Choroid plexus epithelial cell (primary cell): ENCODE measurements at places on chromosomes 12 and 14.
A peak's percentile ranks its signal among the peaks of the same experiment; 100 is the strongest.

GRCh38 chr12:46266382-46266791 is 2.5 kb downstream of the SLC38A1 start:
- DNase-seq: peak; percentile 70

DNA sequence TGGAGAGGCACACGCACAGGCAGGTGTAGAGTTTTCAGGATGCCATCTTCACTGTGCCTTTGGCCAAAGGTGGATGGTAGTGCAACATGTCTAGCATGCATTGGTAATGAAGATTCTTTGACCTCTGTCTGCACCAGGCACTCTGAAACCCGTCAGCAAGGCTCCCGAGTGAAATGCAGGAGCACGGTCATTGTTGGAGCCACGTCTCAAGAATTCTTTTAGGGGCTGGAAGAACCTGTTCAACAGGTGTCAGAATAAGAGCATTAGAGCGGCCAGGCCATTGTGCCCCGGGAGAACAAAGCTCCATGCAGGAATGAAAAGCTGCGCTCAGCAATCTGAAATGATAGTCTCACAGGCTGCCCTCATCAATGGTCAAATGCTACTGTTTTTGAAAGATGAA is 40.2 kb upstream of the DICER1 start:
- DNase-seq: no peak

- DNase-seq: no peak
These were observed 334 bp upstream of the TMEM132C start for GRCh38 chr12:128266541-128267130.

GRCh38 chr12:89731089-89731488 is 22.5 kb upstream of the ATP2B1 start:
- no peak for DNase-seq

DNA sequence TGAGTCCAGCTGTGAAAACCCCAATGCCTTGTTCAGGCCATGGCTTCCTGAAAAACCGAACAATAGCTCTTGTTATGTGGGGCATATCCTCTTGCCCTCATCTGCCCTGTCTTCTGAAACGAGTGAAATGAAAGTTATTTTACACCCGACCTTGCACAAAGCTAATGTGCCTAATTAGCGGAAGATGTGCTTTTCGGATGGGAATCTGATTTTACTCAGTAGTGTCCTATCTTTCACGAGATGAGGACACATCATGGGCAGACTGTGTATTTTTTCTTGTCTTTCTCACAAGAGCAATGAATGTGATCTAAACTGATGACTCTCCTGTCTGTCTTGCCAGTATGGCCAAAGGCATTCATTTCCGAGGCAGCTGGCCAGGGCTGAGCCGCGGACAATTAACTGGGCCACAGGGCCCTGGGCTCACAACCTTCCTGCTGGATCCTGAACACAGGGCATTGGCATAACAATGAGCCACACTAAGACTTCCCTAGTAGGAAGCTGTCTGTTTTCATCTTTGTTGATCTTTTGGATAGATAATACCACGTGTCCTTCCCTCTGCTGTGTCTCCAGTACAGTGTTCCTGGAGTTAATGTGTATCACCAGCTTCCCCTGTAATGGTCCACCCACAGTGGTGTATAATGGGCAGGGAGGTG is 86.0 kb upstream of the HIF1A start:
- peak; percentile 55 for DNase-seq

DNA sequence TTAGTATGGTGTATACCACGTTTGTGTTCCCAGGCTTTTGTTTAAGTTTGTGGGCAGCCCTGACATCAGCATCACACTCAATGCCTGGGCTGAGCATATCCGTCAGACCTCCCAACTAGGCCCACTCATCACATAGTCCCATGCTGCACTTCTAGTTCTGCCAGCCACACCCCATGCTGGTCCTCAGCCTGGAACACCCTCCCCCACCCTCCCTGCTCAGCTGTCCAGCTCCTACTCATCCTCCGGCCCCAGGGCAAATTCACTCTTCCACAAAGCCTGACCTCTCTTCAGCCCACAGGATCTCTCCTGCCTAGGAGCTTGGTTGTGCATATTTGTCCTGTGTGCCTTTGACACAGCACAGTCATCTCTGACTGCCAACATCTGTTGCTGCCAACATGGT is 3.9 kb upstream of the ENDOU start:
- no peak for DNase-seq

DNA sequence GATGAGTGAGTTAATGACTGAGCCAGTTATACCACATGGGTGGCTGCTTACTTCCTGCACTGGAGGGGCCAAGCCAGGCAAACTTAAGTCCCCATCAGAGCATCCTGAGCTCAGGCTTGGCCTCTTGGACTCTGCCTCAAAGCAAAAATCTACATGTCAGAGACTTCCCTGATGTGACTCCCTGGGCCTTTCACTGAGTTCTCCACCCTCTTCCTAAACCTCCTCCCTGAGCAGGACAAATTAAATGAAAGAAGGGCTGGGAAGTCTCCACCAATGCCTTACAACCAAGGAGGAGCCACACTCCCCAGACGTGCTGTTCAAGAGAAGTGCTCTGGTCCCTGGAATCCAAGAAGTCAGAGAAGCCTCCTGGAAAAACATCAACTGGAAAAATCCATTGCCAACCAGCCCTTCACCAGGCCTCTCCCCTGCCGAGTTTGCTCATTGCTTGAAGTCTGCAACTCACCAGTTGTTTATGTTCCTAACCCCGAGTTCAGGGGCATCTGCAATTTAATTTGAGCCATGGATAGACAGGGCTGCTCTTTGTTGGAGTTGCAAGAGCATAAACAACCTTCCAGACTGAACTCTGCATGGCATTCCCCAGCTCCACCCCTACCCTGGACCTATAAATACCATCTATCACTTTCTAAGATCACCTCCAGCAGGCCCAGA is 160.5 kb downstream of the ANO2 start:
- DNase-seq: no peak
